Spleen (tissue), 13 donors: ENCODE measurements at places on chromosomes 7 and 10. TPM values are rescaled to one million over a fixed set of nuclear protein-coding genes. Genes with fewer than 3 reads are reported as not detected.

- no peaks in the 10 kb centered on the region for H3K27me3 ChIP-seq
- no peaks in the 10 kb centered on the region for H3K4me1 ChIP-seq
- H3K36me3 ChIP-seq: no peaks in the 10 kb centered on the region
- no peak for DNase-seq
Measured at GRCh38 chr7:94298943-94299342, 95.8 kb upstream of the COL1A2 start.

Gene TRIL
- 1.0 TPM for total RNA-seq

DNA sequence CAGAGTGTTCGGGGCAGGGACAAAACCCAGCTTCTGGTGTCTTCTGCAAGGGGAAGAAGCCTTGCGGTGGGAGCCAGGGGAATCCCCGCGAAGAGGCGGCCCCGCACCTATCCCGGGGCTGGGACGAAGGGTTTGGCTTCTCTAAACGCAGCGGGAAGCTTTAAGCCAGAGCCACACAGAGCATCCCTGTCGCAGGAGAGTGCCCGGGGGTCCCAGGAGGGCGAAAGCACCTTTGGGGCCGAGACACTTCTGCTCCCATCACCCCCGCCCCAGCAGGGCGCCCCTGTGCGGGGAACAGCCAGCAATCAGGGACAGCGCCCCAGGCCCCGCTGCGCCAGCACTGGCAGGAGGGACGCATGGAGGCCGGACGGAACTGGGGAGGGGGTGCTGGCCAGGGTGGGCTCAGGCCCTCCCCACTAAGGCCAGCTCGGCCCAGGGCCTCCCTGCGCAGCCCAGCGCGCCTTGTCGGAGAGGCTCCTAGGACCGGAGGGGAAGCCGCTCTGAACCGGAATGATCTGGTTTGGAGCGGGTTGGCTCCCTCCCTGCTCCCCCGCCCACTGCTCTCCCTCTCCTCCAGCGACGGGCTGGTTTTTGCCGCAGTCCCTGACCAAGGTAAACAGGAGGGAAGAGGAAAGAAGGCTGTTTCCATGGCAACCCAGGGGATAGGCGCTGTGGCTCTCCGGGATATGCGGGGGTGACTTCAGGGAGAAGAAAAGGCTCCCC, 63.9 kb downstream of the TMEM209 start:
- peaks cover 30% of the 10 kb centered on the region for H3K36me3 ChIP-seq
- H3K4me3 ChIP-seq: peak overlapping the region; percentile 68
- H3K27ac ChIP-seq: peak overlapping the region; percentile 75
- H3K27me3 ChIP-seq: no peaks in the 10 kb centered on the region

GRCh38 chr7:137804836-137805235, 41.9 kb downstream of the DGKI start:
- H3K27ac ChIP-seq: no peak overlapping the region
- H3K4me3 ChIP-seq: no peak overlapping the region
- no peaks in the 10 kb centered on the region for H3K4me1 ChIP-seq
- no peaks in the 10 kb centered on the region for H3K27me3 ChIP-seq
- H3K36me3 ChIP-seq: no peaks in the 10 kb centered on the region
- DNase-seq: no peak

Gene LFNG
- 43.1 TPM for total RNA-seq

Gene PLPP4
- total RNA-seq: not detected

- peak; percentile 20 for DNase-seq
- peaks cover 71% of the 10 kb centered on the region for H3K4me1 ChIP-seq
- H3K4me3 ChIP-seq: peak overlapping the region; percentile 93
- H3K27me3 ChIP-seq: peaks cover 3% of the 10 kb centered on the region
- no peak overlapping the region for H3K27ac ChIP-seq
Measured at GRCh38 chr10:110569122-110569521, 1.6 kb downstream of the SMC3 start.

GRCh38 chr7:51517187-51517586, 200.6 kb upstream of the COBL start:
- DNase-seq: no peak
- H3K27ac ChIP-seq: no peak overlapping the region
- H3K4me3 ChIP-seq: no peak overlapping the region

DNA sequence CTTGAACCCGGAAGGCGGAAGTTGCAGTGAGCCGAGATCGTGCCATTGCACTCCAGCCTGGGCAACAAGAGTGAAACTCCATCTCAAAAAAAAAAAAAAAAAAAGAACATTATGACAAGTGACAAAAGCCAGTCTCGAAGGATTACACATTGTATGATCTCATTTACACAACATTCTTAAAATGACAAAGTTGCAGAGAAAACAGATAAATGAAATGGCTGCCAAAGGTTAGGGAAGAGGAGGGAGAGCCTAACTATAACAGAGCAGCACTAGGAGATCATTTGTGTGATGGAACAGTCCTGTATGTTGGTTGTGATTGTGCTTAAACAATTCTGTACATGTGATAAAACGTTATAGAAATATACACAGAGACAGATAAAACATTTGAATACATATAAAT, 16.2 kb upstream of the CPVL start:
- H3K27ac ChIP-seq: no peak overlapping the region
- H3K36me3 ChIP-seq: no peaks in the 10 kb centered on the region
- no peak overlapping the region for H3K4me3 ChIP-seq
- H3K27me3 ChIP-seq: no peaks in the 10 kb centered on the region
- no peak for DNase-seq
- H3K4me1 ChIP-seq: no peaks in the 10 kb centered on the region

GRCh38 chr7:36228039-36228438, 75.0 kb downstream of the EEPD1 start:
- H3K27me3 ChIP-seq: no peaks in the 10 kb centered on the region
- no peak overlapping the region for H3K4me3 ChIP-seq
- no peaks in the 10 kb centered on the region for H3K36me3 ChIP-seq
- no peak overlapping the region for H3K27ac ChIP-seq

GRCh38 chr7:69189406-69189805, 408.9 kb upstream of the AUTS2 start:
- peaks cover 1% of the 10 kb centered on the region for H3K4me1 ChIP-seq
- no peak overlapping the region for H3K27ac ChIP-seq
- H3K4me3 ChIP-seq: no peak overlapping the region
- DNase-seq: no peak

GRCh38 chr7:1659696-1660095, 10.4 kb upstream of the ELFN1 start:
- no peak overlapping the region for H3K4me3 ChIP-seq
- no peaks in the 10 kb centered on the region for H3K36me3 ChIP-seq
- DNase-seq: no peak
- no peak overlapping the region for H3K27ac ChIP-seq

- no peak for DNase-seq
- H3K36me3 ChIP-seq: peaks cover 100% of the 10 kb centered on the region
- no peaks in the 10 kb centered on the region for H3K4me1 ChIP-seq
- no peak overlapping the region for H3K4me3 ChIP-seq
- H3K27ac ChIP-seq: no peak overlapping the region
Measured at GRCh38 chr7:128763541-128763940, 12.1 kb downstream of the OPN1SW start.

Gene CCL24
- total RNA-seq: 39.5 TPM

- no peaks in the 10 kb centered on the region for H3K27me3 ChIP-seq
- H3K4me3 ChIP-seq: no peak overlapping the region
- H3K4me1 ChIP-seq: peaks cover 99% of the 10 kb centered on the region
- DNase-seq: no peak
- no peaks in the 10 kb centered on the region for H3K36me3 ChIP-seq
Measured at GRCh38 chr7:130995252-130996081, 261.5 kb upstream of the KLF14 start.

Gene MEST
- total RNA-seq: 132 TPM

DNA sequence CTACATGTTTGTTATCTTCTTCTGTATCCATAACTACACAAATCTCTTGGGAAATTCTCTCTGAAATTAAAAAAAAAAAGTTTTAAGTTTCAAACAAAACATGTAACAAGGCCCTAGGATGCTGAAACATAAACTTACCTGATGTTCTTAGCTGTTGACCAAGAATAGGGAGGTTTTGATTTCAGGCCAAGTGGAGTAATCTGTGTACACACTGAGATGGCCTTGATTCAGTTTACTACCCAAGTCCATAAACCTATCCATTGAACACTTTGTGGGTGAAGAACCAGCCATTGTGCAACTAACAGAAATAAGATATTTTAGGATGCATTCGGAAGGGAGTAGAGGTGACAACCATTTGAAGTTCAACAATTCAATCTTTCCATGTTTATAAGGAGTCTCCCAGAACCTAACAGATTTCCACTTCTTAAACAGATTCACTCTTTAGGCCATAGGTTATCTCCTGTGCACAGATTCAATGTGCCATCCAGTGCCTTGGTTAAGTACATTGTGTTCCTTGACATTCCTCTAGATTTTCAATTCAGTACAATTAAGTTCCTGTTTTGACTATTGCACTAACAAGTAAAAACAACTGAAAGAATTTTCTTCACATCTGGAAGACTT, 143.1 kb downstream of the CRPPA start:
- H3K27me3 ChIP-seq: no peaks in the 10 kb centered on the region
- no peak overlapping the region for H3K4me3 ChIP-seq
- no peak for DNase-seq
- no peaks in the 10 kb centered on the region for H3K4me1 ChIP-seq
- no peak overlapping the region for H3K27ac ChIP-seq

Gene FOXI2
- 0.60 TPM for total RNA-seq

GRCh38 chr7:137403353-137403695, 59.8 kb upstream of the PTN start:
- H3K27ac ChIP-seq: no peak overlapping the region
- H3K36me3 ChIP-seq: no peaks in the 10 kb centered on the region
- no peaks in the 10 kb centered on the region for H3K4me1 ChIP-seq

DNA sequence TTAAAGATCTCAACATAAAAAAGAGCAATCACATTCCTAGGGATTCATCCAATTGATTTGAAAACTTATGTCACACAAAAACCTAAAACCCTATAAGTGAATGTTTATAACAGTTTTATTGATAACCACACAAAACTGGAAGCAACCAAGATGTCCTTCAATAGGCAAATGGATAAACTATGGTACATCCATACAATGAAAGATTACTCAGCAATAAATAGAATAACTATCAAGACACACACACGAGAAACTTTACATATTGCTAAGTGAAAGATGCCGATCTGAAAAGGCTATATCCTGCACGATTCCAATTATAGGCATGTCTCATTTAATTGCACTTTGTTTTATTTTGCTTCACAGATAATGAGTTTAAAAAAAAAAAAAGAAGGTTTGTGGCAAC, 83.3 kb downstream of the ATE1 start:
- no peak for DNase-seq
- no peak overlapping the region for H3K27ac ChIP-seq
- H3K4me1 ChIP-seq: no peaks in the 10 kb centered on the region

DNA sequence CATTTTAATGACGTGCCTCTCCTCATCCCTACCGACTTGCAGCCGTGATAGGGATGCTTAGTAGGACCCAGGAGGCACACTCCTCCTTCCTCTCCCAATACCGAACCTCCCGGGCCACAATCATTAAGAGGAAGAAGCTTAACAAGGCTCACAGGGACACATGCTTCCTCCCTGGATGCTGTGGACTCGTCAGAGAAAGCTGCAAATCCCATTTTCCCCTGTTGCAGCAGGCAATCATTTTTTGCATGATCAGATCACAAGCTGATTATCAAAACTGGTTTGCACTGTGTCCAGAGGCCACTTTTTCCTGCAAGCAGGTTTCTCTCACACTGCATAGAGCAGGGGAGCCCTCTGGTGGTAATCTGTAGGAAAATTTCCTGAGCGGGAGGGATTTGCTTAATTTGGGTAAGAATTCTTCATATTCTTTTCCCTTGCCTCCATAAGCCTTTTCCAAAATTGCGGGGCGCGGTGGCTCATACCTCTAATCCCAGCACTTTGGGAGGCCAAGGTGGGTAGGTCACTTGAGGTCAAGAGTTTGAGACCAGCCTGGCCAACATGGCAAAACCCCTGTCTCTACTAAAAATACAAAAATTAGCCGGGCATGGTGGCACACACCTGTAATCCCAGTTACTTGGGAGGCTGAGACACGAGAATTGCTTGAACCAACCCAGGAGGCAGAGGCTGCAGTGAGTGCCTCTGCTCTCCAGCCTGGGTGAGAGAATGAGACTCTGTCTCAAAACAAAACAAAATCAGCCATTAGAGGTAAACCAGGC, 16.1 kb upstream of the LAMB4 start:
- no peaks in the 10 kb centered on the region for H3K27me3 ChIP-seq
- H3K4me3 ChIP-seq: no peak overlapping the region
- DNase-seq: no peak
- H3K4me1 ChIP-seq: peaks cover 4% of the 10 kb centered on the region

GRCh38 chr7:27167916-27168264, 2.6 kb upstream of the HOXA9 start:
- DNase-seq: peak; percentile 3
- H3K27me3 ChIP-seq: peaks cover 97% of the 10 kb centered on the region
- H3K4me3 ChIP-seq: no peak overlapping the region
- H3K36me3 ChIP-seq: no peaks in the 10 kb centered on the region
- no peak overlapping the region for H3K27ac ChIP-seq
- peaks cover 84% of the 10 kb centered on the region for H3K4me1 ChIP-seq

- no peak for DNase-seq
- no peaks in the 10 kb centered on the region for H3K27me3 ChIP-seq
- peaks cover 14% of the 10 kb centered on the region for H3K4me1 ChIP-seq
- no peak overlapping the region for H3K4me3 ChIP-seq
Measured at GRCh38 chr10:2979306-2979705, 88.0 kb upstream of the PFKP start.

DNA sequence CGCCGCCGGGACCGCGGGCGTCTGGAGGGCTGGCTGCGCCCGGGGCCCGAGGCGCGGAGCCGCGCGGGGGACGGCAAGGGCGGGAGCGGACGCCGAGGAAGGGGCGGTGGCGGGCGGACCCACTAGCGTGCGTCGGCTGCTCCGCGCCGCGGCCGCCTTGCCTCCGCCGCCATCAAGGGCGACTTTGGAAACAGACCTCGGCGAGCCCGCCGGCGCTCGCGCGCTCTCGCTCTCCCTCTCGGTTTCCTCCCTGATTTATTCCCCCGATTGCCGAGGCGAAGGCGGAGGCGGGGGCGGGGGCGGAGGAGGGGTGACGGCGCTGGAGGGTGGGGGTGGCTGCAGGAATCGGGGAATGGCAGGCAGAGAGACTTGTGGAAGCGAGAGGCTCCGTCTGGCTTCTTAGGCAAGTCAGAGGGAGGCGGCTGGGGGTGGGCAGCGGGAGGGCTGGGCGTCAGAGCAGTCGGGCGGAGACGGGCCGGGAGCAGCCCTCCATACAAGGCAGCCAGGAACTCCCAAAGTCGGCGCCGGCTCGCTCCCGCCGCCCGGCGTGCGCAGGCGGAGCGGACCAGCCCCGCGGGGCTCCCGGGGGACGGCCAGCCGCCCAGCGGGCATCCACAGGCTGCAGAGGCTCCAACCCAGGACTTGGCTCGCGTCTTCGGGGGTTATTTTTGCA, at the start of gene CACNA2D1:
Gene CACNA2D1 (minus strand): TSS at position 231 of the 673 bp plus-strand sequence.
- peaks cover 24% of the 10 kb centered on the region for H3K27me3 ChIP-seq
- H3K27ac ChIP-seq: peak within 1 kb of the TSS; percentile 66
- peak within 1 kb of the TSS; percentile 53 for H3K4me3 ChIP-seq
- H3K4me1 ChIP-seq: peaks cover 2% of the 10 kb centered on the region
- H3K36me3 ChIP-seq: no peaks in the 10 kb centered on the region

DNA sequence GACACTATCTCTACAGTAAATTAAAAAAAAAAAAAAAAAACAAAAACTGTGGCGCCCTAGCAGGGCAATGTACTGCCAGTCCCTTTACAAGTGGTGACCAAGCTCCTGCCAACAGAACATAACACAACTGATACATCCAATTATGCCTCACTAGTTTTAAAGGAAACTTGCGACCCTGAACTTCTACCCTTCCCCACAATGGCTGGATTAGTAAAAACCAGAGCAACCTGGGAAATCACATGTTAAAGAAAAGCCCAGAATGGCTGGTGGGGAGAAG, 16.5 kb downstream of the ATE1 start:
- H3K27ac ChIP-seq: no peak overlapping the region
- no peaks in the 10 kb centered on the region for H3K4me1 ChIP-seq
- no peak for DNase-seq
- no peak overlapping the region for H3K4me3 ChIP-seq
- H3K27me3 ChIP-seq: no peaks in the 10 kb centered on the region

Gene FAM180A
- total RNA-seq: not detected

Gene ZNF438
- total RNA-seq: 14.9 TPM

GRCh38 chr10:62467527-62467926, 93.4 kb downstream of the ZNF365 start:
- no peaks in the 10 kb centered on the region for H3K36me3 ChIP-seq
- H3K4me1 ChIP-seq: no peaks in the 10 kb centered on the region
- H3K4me3 ChIP-seq: no peak overlapping the region
